Stomach (tissue), 19 donors: ENCODE measurements at places on chromosomes 16 and 17. TPM values are rescaled to one million over a fixed set of nuclear protein-coding genes. Genes with fewer than 3 reads are reported as not detected.
A peak's percentile ranks its signal among the peaks of the same experiment; 100 is the strongest.

CDRT15L2 gene
- not detected for total RNA-seq

PRSS22 gene
- 1.8 TPM for total RNA-seq

- peaks cover 7% of the 10 kb centered on the region for H3K36me3 ChIP-seq
- H3K4me3 ChIP-seq: no peak overlapping the region
- no peaks in the 10 kb centered on the region for H3K27me3 ChIP-seq
- no peak overlapping the region for H3K27ac ChIP-seq
Measured at GRCh38 chr16:2897110-2897509, 14.1 kb downstream of the FLYWCH2 start.

DNA sequence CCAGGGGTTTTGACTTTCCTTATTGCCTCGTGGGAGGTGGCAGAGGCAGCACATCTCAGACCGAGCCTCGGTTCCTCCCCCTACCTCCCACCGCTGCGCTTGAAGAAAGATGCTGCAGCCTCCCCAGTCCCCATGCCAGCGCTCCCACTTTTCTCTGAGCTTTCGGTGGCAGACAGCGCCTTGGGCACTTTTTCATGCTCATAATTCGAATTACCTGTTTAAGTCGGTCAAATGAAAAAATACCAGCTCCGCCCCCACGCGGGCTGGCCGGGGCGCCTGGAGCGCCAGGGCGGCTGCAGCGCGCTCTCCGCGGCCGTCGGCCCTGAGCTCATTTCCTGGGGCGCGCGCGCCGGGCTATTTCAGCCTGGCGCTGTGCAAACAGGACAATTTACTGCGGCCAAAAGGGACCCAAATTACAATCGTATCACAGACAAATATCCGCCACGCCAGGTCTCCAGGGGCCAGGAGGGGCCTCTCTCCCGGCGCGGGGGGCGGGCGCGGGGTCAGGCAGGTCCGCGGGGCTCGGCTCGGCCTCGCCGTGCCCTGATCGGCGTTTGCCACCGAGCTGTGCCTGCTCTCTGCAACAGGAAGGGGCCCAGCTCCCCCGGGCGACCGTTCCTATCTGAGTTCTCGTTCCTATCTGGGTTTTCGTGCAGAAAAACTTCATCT lies 45.0 kb downstream of the SOST start:
- H3K27me3 ChIP-seq: no peaks in the 10 kb centered on the region
- H3K4me1 ChIP-seq: peaks cover 19% of the 10 kb centered on the region

DNA sequence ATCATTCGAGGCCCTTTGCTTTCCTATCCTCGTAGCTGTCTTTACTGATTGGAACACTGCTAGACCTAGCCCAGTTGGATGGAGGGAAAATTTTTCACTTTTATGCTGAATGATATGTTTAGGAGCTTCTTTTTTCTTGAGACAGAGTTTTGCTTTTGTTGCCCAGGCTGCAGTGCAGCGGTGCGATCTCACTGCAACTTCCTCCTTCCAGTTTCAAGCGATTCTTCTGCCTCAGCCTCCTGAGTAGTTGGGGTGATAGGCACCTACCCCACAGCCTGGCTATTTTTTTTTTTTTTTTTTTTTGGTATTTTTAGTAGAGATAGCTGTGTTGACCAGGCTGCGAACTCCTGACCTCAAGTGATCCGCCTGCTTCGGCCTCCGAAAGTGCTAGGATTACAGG lies 17.3 kb upstream of the PSMC5 start:
- no peak overlapping the region for H3K27ac ChIP-seq
- peaks cover 78% of the 10 kb centered on the region for H3K36me3 ChIP-seq
- no peaks in the 10 kb centered on the region for H3K27me3 ChIP-seq
- DNase-seq: no peak

DNA sequence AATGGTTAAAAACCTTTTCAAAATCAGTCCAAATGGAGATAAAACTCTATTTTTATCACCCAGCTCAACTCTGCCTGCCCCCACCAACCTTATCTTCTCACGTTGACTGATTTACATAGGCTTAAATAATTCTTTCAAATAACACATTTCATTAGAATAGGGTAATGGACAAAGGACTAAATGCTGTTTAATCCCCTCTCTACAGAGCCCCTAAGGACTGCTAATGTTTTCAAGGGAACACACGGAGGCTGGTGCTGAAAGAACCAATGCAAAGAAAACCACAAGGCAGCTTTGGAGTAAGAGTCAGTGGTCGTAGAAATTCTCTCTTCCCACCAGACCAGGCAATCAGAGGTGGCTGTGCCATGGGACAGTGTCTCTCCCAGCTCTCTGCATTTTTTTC lies 445.7 kb upstream of the MAF start:
- H3K4me3 ChIP-seq: no peak overlapping the region
- no peak for DNase-seq
- no peak overlapping the region for H3K27ac ChIP-seq
- H3K36me3 ChIP-seq: no peaks in the 10 kb centered on the region
- peaks cover 16% of the 10 kb centered on the region for H3K4me1 ChIP-seq
- no peaks in the 10 kb centered on the region for H3K27me3 ChIP-seq

- H3K36me3 ChIP-seq: no peaks in the 10 kb centered on the region
- H3K27ac ChIP-seq: peak overlapping the region; percentile 57
- H3K4me3 ChIP-seq: no peak overlapping the region
- DNase-seq: no peak
- H3K4me1 ChIP-seq: no peaks in the 10 kb centered on the region
Measured at GRCh38 chr16:82061861-82062525, 26.9 kb downstream of the HSD17B2 start.

GRCh38 chr17:7403727-7403976 lies 245 bp downstream of the TMEM256 start:
- H3K4me3 ChIP-seq: peak overlapping the region; percentile 80
- peaks cover 4% of the 10 kb centered on the region for H3K36me3 ChIP-seq
- H3K27me3 ChIP-seq: no peaks in the 10 kb centered on the region
- DNase-seq: no peak
- H3K4me1 ChIP-seq: peaks cover 30% of the 10 kb centered on the region

- no peak for DNase-seq
- no peak overlapping the region for H3K27ac ChIP-seq
- H3K4me3 ChIP-seq: no peak overlapping the region
- no peaks in the 10 kb centered on the region for H3K27me3 ChIP-seq
- H3K36me3 ChIP-seq: no peaks in the 10 kb centered on the region
Measured at GRCh38 chr16:86045591-86045971, 146.6 kb downstream of the IRF8 start.

- no peak overlapping the region for H3K27ac ChIP-seq
- no peak overlapping the region for H3K4me3 ChIP-seq
- H3K36me3 ChIP-seq: no peaks in the 10 kb centered on the region
- H3K27me3 ChIP-seq: no peaks in the 10 kb centered on the region
- no peaks in the 10 kb centered on the region for H3K4me1 ChIP-seq
- no peak for DNase-seq
Measured at GRCh38 chr16:77131398-77131797, 59.6 kb upstream of the MON1B start.

DNA sequence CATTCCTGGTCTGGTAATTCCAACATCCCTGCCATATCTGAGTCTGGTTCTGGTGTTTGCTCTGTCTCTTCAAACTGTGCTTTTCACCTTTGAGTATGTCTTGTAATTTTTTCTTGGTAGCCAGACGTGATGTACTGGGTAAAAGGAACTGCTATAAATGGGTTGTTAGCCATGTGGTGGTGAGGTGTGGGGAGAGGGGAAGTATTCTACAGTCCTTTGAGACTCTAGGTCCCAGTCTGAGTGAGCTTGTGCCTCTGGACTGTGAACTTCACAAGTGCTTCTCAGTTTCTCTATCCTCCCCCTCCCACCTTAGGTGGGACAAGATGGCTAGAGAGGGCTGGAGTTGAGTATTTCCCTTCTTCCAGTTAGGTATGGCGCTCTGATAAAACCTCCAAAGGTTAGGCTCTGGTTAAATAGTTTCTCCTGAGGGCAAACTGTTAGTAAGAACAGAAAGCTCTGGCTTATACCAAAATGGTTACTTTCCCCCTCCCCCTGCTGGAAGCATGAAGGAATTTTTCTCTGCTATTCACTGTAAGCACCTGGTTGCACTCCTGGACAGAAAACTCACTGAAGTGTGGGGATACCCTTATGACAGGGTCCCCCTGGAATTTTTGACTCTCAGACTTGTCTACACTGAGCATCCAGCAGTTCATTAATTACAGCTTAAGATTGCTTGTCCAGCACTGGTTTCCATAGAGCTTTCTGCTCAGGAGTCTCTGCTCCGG lies 87.8 kb downstream of the MARCHF10 start:
- no peak overlapping the region for H3K27ac ChIP-seq
- no peak overlapping the region for H3K4me3 ChIP-seq
- H3K4me1 ChIP-seq: no peaks in the 10 kb centered on the region
- H3K27me3 ChIP-seq: no peaks in the 10 kb centered on the region

TNRC6C gene
- total RNA-seq: 64.8 TPM

GRCh38 chr16:11530171-11530940 lies 56.4 kb downstream of the LITAF start:
- no peak for DNase-seq
- H3K4me3 ChIP-seq: no peak overlapping the region
- H3K36me3 ChIP-seq: no peaks in the 10 kb centered on the region
- no peak overlapping the region for H3K27ac ChIP-seq

GRCh38 chr16:68643227-68643626 lies 1.9 kb upstream of the CDH3 start:
- H3K36me3 ChIP-seq: no peaks in the 10 kb centered on the region
- no peak overlapping the region for H3K4me3 ChIP-seq
- H3K4me1 ChIP-seq: peaks cover 29% of the 10 kb centered on the region
- H3K27ac ChIP-seq: no peak overlapping the region

IQCK gene
- 3.5 TPM for total RNA-seq

GRCh38 chr16:54847207-54847606 lies 83.5 kb upstream of the IRX5 start:
- H3K4me3 ChIP-seq: no peak overlapping the region
- no peaks in the 10 kb centered on the region for H3K27me3 ChIP-seq
- no peaks in the 10 kb centered on the region for H3K4me1 ChIP-seq
- H3K27ac ChIP-seq: no peak overlapping the region

DNA sequence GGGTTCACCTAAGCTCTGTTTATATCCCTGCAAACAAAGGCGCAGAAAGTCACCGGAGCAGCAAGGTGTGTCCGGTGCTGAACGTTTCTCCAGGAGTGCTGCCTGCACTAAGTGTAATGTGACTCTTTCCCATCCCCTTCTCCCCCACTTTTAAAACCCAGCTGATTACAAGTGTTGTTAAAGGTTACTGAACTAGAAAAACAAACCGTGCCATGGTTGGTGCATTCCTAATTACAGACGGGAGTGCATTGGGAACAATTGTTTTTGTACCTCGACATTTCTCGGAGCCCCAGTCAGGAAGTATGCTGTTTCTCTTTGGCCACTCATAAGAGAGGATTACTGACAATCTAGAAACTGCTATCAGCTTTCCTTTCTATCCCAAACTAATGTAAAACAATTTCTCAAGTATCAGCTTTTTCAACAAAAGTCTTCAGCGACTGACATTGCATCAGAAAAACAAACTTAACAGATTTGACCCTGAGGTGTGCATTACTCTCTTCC lies 441.0 kb upstream of the SALL1 start:
- DNase-seq: no peak
- H3K4me3 ChIP-seq: no peak overlapping the region
- no peaks in the 10 kb centered on the region for H3K36me3 ChIP-seq
- no peaks in the 10 kb centered on the region for H3K4me1 ChIP-seq

DNA sequence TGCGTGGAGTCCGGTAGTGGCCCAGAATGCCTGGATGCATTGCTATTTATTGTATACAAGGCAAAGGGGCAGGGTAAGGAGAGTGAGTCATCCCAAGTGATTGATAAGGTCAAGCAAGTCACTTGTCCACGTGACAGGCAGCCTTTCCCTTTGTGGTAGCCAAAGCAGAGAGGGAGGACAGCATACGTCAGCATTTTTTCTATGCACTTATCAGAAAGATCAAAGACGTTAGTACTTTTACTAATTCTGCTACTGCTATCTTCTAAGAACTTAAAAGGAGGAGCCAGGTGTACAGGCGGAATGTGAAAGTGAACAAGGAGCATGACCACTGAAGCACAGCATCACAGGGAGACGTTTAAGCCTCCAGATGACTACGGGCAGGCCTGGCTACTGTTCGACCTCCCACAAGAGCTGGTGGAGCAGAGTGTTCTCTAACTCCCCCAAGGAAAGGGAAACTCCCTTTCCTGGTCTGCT lies 47.9 kb upstream of the ARL4D start:
- H3K4me1 ChIP-seq: no peaks in the 10 kb centered on the region
- no peak overlapping the region for H3K27ac ChIP-seq
- no peaks in the 10 kb centered on the region for H3K36me3 ChIP-seq
- H3K27me3 ChIP-seq: no peaks in the 10 kb centered on the region
- no peak for DNase-seq
- no peak overlapping the region for H3K4me3 ChIP-seq

PRSS33 gene
- total RNA-seq: not detected

SPNS1 gene
- 10.3 TPM for total RNA-seq

- H3K36me3 ChIP-seq: peaks cover 52% of the 10 kb centered on the region
- peak; percentile 39 for DNase-seq
Measured at GRCh38 chr16:87701505-87701921, 64.3 kb downstream of the KLHDC4 start.

FOXO3B gene
- 3.5 TPM for total RNA-seq

SLFN14 gene
- not detected for total RNA-seq

GRCh38 chr17:75366432-75366831 lies 39.0 kb downstream of the GRB2 start:
- H3K4me3 ChIP-seq: no peak overlapping the region
- peaks cover 47% of the 10 kb centered on the region for H3K4me1 ChIP-seq
- H3K27me3 ChIP-seq: no peaks in the 10 kb centered on the region
- no peak for DNase-seq
- H3K27ac ChIP-seq: no peak overlapping the region

GRCh38 chr16:72399811-72400210 lies 227.9 kb upstream of the PMFBP1 start:
- no peak overlapping the region for H3K4me3 ChIP-seq
- no peaks in the 10 kb centered on the region for H3K27me3 ChIP-seq
- no peak for DNase-seq
- no peak overlapping the region for H3K27ac ChIP-seq
- no peaks in the 10 kb centered on the region for H3K36me3 ChIP-seq

GRCh38 chr16:57840833-57841232 lies 38.5 kb upstream of the KIFC3 start:
- H3K4me3 ChIP-seq: no peak overlapping the region
- no peak overlapping the region for H3K27ac ChIP-seq
- no peaks in the 10 kb centered on the region for H3K36me3 ChIP-seq
- DNase-seq: no peak
- H3K4me1 ChIP-seq: no peaks in the 10 kb centered on the region

DNA sequence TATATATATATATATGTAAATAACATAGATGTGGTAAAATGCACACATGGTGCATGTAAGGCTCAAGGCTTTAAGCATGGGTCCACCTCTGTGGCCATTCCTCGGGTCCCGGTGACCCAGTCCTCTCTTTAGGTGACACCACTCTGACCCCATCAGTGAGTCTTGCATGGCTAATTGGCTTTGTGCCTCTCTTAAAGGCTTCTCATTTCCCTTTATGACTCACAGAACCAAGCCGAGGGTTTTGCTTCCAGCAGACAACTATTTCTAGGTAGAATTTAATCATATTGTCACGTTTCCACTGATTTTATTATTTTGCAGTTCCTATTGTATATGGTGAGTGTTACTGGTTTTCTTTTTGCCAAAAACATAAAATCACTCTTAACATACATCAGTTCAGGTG lies 59.7 kb downstream of the PLCG2 start:
- H3K27ac ChIP-seq: no peak overlapping the region
- H3K4me3 ChIP-seq: no peak overlapping the region
- no peaks in the 10 kb centered on the region for H3K27me3 ChIP-seq
- DNase-seq: no peak

HOXB7 gene
- total RNA-seq: 4.1 TPM
